ENCODE measurements at places on chromosomes 7 and 10.
A peak's percentile ranks its signal among the peaks of the same experiment; 100 is the strongest.

DNA sequence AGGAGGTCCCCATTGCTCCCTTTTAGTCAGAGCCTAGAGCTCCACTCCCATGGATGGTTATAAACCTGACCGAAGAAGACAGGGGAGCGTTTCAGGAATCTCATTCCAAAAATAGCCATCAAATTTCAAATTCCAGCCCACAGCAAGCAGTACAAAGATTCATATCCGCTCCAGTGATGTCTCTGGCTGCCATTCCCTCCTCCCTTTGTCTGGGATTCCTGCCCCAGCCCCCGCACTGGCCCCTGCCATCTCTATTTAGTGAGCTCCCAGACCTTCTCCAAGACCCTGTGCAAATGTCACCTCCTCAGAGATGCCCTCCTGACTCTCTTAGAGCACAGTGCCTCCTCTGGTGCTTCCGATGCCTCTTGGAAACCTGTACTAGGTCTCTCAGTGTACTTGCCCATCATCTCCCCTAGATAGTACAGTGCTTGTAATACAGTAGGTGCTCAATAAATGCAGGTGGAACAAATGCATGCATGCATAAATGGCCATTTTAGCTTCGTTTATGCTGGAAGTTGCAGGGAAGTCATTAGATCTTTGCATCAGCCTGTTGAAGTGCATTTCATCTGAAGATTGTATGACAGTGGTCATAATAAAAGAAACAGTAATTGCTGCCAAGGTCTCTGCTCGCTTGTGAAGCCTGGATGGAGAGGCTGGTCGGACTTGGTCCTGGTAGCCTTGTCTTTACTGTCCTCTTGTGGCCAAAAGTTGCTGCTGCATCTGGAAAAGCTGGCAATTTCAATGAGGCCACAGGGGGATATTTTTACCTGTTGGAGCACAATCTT is 32.0 kb upstream of the HABP2 start:
- DNase-seq = peak; percentile 85
- no peaks in the 10 kb centered on the region for H3K4me1 ChIP-seq
- H3K4me3 ChIP-seq = no peak overlapping the region
- no peak overlapping the region for H3K27ac ChIP-seq
- H3K36me3 ChIP-seq = no peaks in the 10 kb centered on the region

DNA sequence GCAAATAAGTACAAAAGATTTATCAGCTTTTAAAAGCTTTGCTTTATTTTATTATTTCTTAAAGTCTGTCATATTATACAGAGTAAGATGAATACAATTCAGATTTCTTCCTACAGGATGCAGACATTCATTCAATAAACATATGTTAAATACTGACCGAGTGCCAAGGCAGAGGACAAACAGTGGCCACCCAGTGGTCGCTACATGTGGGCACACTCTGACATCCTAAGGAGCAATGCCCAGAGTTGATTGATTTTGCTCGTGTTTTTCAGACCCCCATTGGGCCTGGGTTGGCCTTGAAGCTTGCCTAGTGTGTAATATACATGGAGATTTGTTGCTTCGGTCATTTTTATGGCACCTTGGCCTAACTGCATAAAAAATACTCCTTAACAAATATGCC is 201.2 kb downstream of the CCDC3 start:
- H3K4me1 ChIP-seq = no peaks in the 10 kb centered on the region
- H3K27me3 ChIP-seq = no peaks in the 10 kb centered on the region
- H3K4me3 ChIP-seq = no peak overlapping the region
- no peaks in the 10 kb centered on the region for H3K36me3 ChIP-seq

- no peaks in the 10 kb centered on the region for H3K36me3 ChIP-seq
- no peak overlapping the region for H3K27ac ChIP-seq
Measured at GRCh38 chr7:84484502-84485079, 290.0 kb upstream of the SEMA3A start.

DNA sequence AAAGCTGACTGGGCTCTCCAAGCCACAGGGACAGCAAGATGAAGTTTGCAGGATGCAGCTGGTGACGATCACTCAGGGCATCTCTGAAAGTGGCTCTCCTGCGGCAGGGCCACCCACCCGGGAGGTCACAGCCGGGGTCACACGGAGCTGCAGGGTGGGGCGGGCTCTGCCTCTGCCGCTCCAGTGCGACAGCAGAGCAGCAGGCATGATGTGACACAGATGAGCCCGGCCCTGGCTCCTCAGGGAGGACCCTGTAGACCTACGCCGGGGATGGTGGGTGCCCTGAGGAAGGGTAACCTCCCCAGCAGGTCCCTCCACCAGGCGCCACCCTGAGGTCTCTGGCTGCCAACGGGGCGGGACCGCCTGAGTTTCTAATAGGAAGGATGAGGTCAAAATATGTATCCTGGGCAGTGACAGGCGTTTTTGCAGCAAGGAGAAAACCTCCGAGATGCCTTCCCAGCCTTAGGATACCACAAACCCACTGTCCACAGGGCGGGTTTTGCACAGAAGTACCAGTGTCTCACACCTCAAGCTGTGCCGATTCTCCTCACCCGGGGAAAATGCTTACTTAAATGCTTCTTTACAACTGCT is 114.8 kb upstream of the DIP2C start:
- H3K4me3 ChIP-seq = no peak overlapping the region
- no peak overlapping the region for H3K27ac ChIP-seq
- peak; percentile 53 for DNase-seq
- no peaks in the 10 kb centered on the region for H3K27me3 ChIP-seq

DNA sequence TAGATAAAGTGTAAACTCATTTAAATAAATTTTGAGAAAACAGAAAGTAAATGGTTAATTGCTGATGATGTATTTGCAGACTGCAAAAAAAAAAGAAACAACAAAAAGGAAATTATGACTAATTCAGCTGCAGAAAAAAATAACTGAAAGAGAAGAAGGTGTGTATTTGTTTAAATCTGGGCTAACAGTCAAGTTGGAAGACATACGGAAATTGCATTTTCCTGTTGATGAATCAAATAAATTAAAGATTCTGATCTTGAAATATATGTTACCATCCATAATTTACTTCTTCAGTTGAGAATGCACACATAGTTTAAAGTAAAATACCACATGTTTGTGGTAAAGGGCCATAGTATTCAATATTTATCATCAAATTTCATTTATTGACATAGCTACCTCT is 19.3 kb upstream of the ING3 start:
- peaks cover 4% of the 10 kb centered on the region for H3K4me1 ChIP-seq
- no peaks in the 10 kb centered on the region for H3K27me3 ChIP-seq
- H3K36me3 ChIP-seq = no peaks in the 10 kb centered on the region
- no peak for DNase-seq
